ENCODE measurements at places on chromosomes 7 and 10.

- DNase-seq: no peak
Observed at GRCh38 chr7:8817448-8818036, 384.1 kb downstream of the NXPH1 start.

GRCh38 chr10:70132098-70133029 is at the start of gene AIFM2:
Gene AIFM2 (minus strand): TSS chr10:70132825. CDS start chr10:70124084, 8,741 bp downstream.
- DNase-seq: no peak

DNA sequence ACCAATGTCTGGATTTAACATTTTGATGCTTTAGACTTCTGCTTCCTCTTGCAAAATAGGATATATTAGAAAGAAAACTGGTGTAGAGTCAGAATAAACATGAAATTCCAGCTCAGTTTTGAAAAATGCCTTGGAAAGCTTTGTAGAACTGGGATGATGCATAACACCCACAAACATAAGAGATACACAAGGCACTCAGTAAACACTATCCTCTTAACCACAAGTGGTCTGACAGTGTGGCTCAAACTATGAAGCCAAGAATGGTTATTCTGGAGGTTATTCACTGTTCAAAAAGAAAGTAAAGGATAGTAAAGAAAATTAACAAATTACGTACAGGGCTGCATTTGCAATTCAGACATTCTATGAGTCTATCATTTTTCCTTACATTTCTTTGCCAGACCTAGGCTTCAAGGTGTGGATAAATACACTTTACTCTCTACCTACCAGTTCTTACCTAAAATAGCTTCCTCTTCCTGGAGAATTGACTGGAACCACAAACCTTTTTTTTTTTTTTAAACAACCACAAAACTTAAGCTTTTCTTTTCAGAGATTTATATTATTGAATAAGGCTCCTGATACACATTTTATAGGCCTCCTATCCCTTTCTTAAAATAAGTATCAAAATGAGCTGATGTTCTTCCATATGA is 9.0 kb upstream of the RSBN1L start:
- no peak for DNase-seq

DNA sequence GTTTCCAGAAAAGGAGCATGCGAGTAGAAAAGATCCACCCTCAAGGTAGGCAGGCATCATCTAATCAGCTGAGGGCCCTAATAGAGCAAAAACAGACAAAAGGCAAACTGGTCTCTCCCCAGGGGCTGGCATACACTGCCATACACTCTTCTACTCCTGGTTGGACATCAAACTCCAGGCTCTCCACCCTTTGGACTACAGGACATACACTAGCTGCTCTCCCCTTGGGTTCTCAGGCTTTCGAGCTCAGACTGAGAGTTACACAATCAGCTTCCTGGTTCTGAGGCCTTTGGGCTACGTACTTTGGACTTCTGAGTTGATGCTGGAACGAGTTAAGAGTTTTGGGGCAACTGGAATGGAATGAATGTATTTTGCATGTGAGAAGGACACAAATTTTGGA is 50.9 kb upstream of the TM9SF3 start:
- no peak for DNase-seq

- no peak for DNase-seq
Observed at GRCh38 chr7:117648203-117648866, 168.5 kb downstream of the CFTR start.

DNA sequence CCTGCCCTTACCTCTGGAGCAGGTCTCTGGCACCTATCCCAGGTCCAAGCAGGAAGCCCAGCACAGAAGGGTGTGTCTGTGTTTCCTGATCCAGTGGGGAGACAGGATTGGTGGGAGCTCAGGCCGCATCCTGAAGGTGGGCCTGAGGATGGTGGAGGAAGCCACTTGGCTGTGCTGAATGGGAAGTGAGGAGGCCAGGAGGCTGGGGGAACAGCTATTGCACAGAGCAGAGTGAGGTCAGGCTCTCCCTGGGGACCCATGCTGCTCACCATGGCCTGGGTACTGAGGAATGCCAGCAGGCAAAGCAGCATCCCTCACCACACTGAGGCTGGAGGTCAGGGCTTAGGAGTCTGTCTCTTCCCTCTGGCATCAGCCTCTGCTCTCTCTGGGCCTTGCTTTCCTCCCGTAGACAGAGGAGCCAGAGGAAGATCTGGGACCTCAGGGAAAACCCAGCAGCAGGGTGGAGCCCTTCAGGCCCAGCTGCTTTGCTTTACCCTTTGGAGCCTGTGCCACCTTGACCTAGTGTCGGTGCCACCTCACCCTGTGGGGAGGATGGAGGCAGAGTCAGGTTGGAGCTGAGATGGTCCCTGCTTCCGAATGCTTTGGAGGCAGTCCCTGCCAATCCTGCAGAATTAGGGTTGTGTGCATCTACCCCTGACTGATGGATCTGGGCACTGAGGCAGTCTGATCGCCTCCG is 39.0 kb downstream of the CDH23 start:
- no peak for DNase-seq

DNA sequence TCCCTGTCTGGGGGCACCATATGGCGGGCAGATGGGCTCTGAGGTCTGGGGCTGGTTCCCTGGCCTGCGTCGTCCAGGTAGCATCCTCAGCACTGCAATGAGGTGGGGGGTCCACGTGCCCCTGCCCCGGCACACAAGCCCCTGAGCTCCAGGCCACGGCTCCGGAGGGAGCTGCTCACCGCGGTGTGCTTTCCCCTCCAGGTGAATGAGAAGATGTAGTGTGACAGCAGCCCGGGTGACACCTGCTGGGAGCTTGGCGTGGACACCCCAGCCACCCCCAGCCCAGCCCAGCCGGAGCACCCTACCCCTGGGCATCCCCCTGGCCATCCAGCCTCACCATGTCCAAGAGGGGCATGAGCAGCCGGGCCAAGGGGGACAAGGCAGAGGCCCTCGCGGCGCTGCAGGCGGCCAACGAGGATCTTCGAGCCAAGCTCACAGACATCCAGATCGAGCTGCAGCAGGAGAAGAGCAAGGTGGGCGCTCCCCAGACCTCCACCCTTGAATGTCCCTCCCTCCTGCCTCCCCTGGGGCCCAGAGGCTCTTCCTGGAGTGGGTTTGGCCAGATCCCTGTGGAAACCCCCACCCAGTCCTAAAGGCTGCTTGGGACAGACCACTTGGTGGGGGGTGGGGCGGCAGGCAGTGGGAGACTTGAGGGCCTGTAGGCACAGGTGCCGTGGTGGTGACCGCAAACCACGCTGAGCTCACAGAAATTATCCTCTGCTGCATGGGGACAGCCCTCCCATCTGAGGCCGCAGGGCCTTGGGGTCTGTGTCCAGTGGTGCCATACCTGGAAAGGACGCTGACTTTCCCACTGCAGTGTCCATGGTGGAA is 38.9 kb downstream of the JAKMIP3 start:
- DNase-seq: no peak

GRCh38 chr10:5500910-5501309 is 1.5 kb upstream of the CALML5 start:
- no peak for DNase-seq

DNA sequence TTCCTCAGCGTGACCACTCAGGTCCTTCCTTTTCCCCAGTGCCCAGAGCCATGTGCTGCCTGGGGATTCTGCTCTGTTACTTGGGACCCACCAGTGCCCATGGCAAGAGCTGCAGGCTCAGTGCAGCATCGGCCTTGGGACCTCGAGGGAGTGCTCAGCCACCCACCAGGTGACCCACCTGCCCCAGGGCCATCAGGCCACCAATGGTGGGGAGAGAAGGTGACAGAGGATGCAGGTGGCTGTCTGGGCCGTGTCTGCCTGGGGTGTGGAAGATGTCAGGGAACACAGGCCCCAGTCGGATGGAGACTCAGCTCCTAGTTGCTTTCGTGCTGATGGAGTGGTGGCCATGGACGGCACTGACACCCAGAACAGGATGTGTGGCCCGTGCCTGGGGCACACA is 104.7 kb upstream of the FAM20C start:
- no peak for DNase-seq

DNA sequence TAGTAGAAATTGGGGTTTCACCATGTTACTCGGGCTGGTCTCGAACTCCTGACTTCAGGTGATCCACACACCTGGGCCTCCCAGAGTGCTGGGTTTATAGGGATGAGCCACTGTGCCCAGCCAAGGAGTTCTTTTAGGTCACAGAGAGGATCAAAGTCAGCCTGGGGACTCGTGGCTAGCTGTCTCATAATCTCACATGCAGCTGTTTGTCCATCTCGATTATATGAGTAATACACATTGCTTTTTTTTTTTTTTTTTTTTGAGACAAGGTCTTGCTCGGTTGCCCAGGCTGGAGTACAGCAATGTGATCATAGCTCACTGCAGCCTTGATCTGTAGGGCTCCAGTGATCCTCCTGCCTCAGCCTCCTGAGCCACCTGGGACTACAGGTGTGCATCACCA is 2.2 kb downstream of the IFT22 start:
- no peak for DNase-seq
